ENCODE measurements at places on chromosomes 5 and 9.

- no peak for DNase-seq
Measured at GRCh38 chr5:36378551-36378950, 76.8 kb upstream of the RANBP3L start.

DNA sequence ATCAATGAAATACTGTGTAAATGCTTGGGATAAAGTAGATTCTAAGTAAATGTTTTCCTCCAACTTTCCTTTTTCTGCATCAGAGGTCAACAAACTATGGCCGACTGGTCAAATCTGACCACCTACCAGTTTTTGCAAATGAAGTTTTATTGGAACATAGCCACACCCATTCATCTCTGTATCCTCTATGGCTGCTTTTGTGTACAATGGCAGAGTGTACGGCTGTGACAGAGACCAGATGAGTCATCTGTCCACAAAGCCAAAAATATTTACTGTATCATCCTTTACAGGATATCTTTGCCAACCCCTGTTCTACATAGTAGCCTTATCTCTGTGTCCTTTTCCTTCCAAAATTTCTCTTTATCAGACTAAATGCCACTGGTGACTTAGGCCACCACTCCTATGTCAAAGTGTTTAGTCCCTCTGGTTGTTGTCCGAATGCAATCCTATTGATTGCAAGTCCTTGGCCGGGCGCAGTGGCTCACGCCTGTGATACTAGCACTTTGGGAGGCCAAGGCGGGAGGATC, 218.4 kb upstream of the KLF4 start:
- DNase-seq = no peak

GRCh38 chr9:97575673-97576200, 57.4 kb downstream of the TSTD2 start:
- DNase-seq = no peak

- no peak for DNase-seq
Measured at GRCh38 chr5:80116465-80116864, 81.3 kb downstream of the THBS4 start.
